Placental pericyte (primary cell): ENCODE measurements at places on chromosomes 13 and 19. TPM values are rescaled to one million over a fixed set of nuclear protein-coding genes. Genes with fewer than 3 reads are reported as not detected.

The EBI3 gene
- 1.3 and 1.7 TPM in 2 replicates for total RNA-seq

The MADCAM1 gene
- total RNA-seq: 0.22 TPM in 1 of 2 replicates, not detected in the other

The TNFRSF19 gene
- 10.3 and 93.2 TPM in 2 replicates for total RNA-seq

The CDX2 gene
- not detected in 2 replicates for total RNA-seq

The PTBP1 gene
- 117 and 262 TPM in 2 replicates for total RNA-seq

The LILRB3 gene
- not detected in 2 replicates for total RNA-seq

The KLK15 gene
- total RNA-seq: not detected in 2 replicates

The PROZ gene
- not detected in 2 replicates for total RNA-seq

The TYROBP gene
- total RNA-seq: not detected in 2 replicates

The ZNF528 gene
- total RNA-seq: 14.3 and 29.3 TPM in 2 replicates

The RDH13 gene
- total RNA-seq: 4.4 and 9.2 TPM in 2 replicates

The CACNG8 gene
- 0.43 and 0.66 TPM in 2 replicates for total RNA-seq

The DCT gene
- total RNA-seq: not detected in 2 replicates

The ZIM2 gene
- total RNA-seq: not detected in 2 replicates

The ZNF470 gene
- total RNA-seq: 2.4 and 2.9 TPM in 2 replicates

The NLRP11 gene
- total RNA-seq: not detected in 2 replicates

The NLRP13 gene
- total RNA-seq: not detected in 2 replicates

The CPB2 gene
- not detected in 2 replicates for total RNA-seq

The STOML3 gene
- total RNA-seq: not detected in 2 replicates

The CNN1 gene
- 13.8 and 26.8 TPM in 2 replicates for total RNA-seq

The DOCK9 gene
- total RNA-seq: 15.1 and 78.9 TPM in 2 replicates

The CEBPA gene
- total RNA-seq: 0.14 and 0.66 TPM in 2 replicates

The ZNF302 gene
- 10.7 and 15.3 TPM in 2 replicates for total RNA-seq

The KIR2DL3 gene
- not detected in 2 replicates for total RNA-seq

The ACP5 gene
- total RNA-seq: 10.3 and 12.7 TPM in 2 replicates

The FOXA3 gene
- total RNA-seq: not detected in 2 replicates

The RGCC gene
- total RNA-seq: 0.88 and 45.8 TPM in 2 replicates

The LILRB4 gene
- 0.14 TPM in 1 of 2 replicates, not detected in the other for total RNA-seq

The CCNA1 gene
- 0.43 and 1.1 TPM in 2 replicates for total RNA-seq

The UBA52 gene
- 743 and 1,675 TPM in 2 replicates for total RNA-seq

The HIPK4 gene
- under 0.01 and 0.14 TPM in 2 replicates for total RNA-seq

The ATCAY gene
- total RNA-seq: 0.14 TPM in 1 of 2 replicates, not detected in the other

The RB1 gene
- 30.0 and 50.4 TPM in 2 replicates for total RNA-seq

The CATSPERD gene
- not detected in 2 replicates for total RNA-seq
